ENCODE measurements at places on chromosomes 5 and 9.
A peak's percentile ranks its signal among the peaks of the same experiment; 100 is the strongest.

- no peak for DNase-seq
Measured at GRCh38 chr5:154315756-154316155, 125.2 kb downstream of the GALNT10 start.

DNA sequence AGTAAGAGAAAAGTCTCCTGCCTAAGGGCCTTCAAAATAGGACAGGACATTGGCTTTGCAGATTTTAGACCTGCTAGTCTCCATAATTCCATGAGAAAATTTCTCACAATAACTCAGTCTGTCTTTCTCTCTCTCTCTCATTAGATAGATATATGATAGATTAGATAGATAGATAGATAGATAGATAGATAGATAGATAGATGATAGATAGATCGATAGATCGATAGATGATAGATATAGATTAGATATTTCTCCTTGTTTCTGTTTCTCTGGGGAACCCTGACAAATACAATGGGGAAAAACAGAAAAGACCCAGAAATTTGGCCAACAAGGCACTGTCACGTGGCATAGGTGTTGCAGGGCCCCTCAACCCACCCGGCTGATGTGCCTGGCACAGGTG, 84.4 kb upstream of the ALDH1B1 start:
- DNase-seq = no peak

DNA sequence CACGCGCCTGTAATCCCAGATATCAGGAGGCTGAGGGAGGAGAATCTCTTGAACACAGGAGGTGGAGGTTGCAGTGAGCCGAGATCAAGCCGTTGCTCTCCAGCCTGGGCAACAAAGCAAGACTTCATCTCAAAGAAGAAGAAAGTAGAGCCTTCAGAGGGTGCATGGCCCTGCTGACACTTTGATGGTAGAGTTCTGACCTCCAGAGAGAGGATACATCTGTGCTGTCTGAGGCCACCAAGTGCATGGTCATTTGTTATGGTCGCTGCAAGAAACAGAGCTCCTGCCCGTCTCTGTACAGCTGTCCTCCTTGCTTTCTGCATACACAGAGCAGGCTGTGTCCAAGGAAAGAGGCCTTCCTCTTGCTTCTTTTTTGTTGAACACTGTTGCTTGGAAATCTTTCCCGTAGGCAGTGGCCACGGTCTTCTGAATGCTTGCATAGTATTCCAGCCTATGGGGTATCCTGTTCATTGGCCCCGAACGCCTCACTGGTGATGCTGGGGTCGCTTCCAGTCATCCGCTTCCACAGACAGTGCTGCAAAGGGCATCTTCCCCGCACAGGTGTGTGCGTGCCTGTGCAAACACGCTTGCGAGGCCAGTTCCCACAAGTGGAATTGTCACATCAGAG, 36.8 kb upstream of the UNC5A start:
- DNase-seq = no peak

- DNase-seq = no peak
Measured at GRCh38 chr5:64164166-64164565, 1.5 kb upstream of the RNF180 start.

GRCh38 chr9:77438653-77439052, 209.5 kb downstream of the GNA14 start:
- DNase-seq = no peak

DNA sequence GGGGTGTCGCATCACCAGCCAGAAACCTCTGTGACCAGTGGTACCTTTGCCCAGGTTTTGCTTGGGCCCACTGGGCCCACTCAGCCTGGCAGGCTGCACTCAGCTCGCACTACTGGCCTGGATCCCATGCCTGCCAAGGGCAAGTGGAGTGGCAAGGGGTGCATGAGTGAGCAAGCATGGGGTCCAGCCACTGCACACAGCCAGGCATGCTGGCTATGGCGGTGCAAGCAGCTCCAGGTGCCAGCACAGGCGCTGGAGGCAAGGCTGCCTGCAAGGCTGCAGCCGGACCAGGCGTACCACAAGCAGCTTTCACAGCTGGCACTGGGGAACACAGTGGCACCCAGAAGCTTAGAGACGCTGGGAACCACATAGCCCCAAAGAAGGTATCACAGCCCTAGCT, 80.1 kb downstream of the NLN start:
- DNase-seq = no peak

DNA sequence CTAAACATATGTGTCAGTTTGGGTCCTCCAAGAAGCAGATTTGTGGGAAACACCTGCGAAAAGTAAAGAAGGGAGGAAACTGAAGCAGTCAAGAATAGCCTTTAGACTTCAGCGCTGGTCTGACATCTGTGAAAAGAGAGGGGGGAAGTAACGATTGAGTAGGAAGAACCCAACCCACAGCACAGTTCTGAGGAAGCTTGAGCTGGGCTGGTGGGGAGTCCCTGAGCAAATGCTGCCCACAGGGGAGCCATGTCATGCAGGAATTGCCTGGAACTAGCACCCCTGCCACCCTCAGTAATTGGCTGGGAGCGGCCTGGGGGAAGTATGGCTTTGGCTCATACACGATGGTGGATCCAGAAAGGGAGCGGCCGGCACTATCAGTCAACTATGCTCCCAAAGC, 20.6 kb downstream of the FAM240B start:
- no peak for DNase-seq

DNA sequence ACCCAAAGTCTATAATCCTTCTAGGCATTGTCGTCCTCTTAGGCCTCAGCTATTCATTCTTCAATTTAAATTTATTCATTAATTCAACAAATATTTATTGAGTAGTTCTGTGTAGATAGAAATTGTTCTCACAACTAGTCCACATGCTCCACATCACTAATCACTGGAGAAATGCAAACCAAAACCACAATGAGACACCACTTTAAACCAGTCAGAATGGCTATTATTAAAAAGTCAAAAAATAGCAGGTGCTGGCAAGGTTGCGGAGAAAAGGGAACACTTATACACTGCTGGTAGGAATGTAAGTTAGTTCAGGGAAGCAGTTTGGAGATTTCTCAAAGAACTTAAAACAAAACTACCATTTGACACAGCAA, 51.1 kb upstream of the TNFSF15 start:
- DNase-seq = no peak

- peak; percentile 69 for DNase-seq
Measured at GRCh38 chr5:112921026-112921832, 798 bp downstream of the REEP5 start.

DNA sequence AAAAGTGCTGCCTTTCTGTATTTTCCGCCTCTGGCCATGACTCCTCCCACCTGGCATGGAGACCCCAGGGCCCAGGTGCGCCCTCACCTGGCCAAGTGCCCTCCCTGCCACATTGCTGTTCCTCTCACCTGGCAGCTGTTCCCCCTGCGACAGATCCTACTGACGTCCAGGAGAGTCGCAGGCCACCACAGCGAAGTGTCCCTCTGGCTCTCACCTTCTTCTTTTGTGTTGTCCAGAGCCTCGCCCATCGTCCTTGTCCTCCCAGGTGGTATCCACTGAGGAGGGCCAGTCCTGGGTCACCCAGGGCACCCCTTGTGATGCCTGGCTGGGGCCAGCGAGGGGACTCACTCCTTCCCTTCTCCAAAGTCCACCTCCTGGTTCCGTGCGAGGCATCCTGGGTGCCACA, 2.6 kb downstream of the NKD2 start:
- no peak for DNase-seq

DNA sequence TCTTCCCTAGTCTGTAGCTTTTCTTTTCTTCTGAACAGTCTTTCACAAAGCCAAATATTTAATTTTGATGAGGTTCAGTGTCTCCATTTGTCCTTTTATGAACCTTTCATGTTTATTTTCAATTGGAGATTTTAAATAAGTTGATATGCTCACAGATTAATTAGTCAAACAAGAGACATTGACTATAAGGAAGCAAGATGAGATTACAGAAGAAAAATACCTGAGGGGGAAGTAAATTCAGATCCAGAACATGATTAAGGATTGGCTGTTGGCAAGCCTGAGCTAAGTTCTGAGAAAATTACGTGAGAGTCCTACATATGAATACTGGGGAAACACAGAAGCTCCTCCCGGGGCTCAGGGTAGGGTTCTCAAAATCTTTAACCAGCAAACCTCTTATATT, 1039.8 kb upstream of the SEMA6A start:
- DNase-seq = no peak

DNA sequence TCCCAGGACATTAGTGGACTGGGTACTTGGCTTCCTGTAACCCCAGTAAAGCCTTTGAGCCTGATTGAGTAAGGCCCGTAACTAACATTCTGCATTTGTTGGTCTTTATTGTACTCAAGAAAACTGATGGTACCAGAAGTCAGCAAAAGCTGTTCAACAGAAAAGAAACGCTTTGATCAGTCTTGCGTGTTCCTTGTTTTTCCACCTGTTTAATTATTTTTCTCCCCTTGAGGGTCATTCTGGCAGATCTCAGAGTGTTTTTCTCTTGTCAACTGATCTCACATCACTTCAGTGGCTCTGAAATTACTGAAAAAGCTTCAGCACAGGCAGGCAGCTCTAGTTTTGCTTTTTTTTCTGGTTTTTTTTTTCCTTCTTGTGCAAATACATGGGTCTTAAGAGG, 6.1 kb upstream of the TMEM268 start:
- no peak for DNase-seq

DNA sequence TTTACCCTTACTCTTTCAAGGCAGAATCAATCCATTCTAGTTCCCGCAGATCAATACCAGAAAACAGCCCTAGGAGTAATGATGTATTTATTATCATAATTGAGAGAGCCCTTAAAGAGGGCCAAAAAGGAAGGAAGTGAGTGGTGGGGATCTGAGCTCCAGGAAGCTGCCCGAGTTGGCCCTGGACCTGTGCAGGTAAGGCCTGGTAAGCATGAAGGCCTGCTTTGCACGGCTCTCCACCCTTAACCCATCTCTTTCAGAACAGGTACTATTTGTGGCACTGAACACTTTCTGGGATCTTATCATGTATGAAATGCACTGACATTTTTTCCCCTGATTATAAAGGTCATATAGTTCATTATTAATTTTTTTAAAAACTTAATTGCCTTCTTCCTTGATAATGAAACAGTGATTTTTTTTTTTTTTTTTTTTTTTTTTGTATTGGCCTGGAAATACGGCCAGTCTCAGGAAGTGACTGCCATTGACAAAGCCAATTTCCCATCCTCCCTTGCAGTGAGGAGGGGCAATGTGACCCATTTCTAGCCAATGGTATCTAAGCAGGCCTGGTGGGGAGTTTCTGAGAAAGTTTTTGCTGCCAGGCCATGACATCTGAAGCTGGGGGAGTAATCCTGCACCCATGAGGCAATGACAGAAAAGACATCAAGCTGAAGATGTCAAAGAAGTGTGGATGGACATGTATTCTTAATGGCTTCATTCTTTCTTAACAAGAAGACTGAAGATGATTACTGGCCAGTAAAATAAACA, 6.3 kb upstream of the MVB12B start:
- no peak for DNase-seq

DNA sequence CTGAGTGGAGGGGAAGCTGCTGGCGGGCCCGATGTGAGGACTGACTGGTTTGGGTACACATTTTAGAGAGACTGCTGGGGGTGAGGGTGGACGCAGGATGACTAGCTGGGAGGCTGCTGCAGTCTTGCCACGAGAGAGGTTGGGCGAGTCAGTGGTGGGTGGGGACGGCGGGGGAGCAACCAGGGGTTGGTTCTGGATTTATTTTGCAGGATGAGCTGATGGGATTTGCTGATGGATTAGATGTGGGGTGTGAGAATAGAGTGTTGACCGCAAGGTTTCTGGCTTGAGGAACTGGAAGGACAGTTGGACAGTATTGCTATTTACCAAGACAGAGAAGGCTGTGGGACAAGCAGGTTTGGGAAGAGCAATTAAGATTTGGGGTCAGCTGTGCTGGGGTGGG, 5.8 kb upstream of the NDST1 start:
- DNase-seq = no peak

DNA sequence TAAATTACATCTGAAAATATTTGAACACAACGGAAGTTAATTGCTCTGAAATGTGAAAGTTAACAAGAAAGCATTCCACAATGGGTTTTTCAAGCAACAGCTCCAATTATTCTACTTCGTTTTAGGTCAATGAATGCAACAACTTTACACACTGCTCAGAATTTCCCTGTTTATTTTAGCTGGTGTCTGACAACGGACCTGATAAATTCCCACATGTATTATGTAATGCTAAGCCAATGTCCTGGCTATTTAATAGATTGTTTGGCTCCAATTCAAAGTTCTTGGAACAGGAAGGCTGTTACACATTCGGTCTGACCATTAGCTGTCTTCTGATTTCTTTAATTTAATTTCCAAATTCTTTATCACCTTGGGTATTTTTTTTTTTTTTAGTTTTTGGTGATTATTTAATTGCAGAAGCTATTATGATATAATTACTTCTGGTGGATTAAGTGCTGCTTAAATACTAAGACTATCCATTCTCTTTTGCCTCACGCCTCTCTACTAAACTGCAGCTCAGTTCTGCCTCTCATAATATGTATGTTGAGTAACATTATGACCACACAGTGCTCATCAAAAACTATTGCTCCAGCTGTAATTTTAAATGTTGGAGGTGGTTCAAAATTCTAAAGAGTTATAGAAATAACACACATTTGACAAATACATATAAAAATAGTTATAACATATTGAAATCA, 57.9 kb downstream of the MEF2C start:
- DNase-seq = no peak

DNA sequence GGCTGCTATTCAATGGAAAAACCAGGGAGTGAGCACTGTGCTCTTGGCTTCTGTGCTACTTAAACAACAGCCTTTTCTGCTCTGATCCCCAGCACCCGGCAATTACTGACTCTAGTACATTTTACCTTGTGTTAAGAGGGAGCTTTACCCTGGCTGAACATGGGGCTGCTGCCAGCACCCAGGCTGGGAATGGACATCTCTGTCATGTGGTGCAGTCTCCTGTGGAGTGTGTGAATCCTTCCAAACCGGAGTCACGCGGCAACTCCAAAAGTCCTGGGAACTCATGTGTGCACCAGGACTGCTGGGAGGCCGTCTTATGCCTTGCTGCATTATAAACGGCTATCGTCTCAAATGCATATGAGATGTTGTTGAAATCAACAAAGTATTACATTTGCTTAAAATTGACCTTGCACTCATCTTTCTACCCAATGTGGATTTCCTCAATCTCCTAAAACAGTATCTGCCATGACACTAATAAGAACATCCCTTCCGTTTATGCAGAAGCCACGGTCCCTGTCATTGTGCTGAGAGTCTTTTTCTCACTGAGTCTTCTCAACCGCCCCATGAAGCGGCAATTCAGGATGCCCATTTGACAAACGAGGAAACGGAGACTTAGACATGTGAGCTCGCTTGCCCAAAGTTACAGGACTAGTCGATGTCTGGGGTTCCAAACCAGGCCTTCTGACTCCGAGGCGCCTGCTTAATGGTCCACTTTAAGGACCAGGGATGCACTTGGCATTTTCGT, 884 bp upstream of the GSN start:
- DNase-seq = no peak

DNA sequence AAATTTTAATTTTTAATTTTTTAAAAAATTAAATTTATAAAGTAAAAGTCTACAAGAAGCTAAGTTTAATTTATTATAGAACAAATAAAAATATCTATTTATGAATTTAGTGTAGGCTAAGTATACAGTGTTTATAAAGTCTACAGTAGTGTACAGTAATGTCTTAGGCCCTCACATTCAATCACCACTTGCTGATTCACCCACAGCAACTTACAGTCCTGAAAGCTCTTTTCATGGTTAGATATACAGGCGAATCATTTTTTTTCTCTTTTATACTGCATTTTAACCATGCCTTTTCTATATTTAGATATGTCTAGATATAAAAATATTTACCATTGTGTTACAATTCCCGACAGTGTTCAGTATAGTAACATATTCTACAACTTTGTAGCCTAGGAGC, 55.9 kb downstream of the PCSK1 start:
- no peak for DNase-seq

Measured in putamen (tissue), 1 donor.